ENCODE measurements at places on chromosomes 2 and 18. TPM values are rescaled to one million over a fixed set of nuclear protein-coding genes. Genes with fewer than 3 reads are reported as not detected.

DNA sequence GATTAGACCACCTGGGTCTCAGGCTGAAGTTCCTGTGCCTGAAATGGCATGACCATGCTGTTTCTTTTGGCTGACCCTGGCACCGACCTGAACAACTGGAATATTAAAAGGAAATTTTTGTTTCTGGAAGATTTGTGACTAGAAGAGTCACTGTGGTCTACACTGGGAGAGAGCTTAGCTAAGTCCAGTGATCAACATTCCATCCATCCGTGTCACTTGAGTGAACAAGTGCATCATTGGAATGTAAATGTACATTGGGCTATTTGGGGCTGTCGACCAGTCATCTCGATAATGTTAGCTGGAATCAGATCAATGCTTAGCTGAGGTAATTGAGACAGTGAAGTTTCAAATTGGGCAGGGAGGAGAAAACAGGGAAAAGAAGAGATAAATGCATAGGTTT is 95.4 kb upstream of the CCDC85A start:
- DNase-seq = no peak

GRCh38 chr18:35387152-35387571 is 10.0 kb upstream of the ZNF396 start:
- DNase-seq = no peak

TUBB6 gene
- 1.2 TPM for polyA plus RNA-seq

RBMS1 gene
- 125 TPM for polyA plus RNA-seq

KCNS3 gene
- not detected for polyA plus RNA-seq
